AG10803 (cell line): ENCODE measurements at places on chromosomes 2 and 18.

GRCh38 chr2:153098073-153098472, 379.7 kb downstream of the ARL6IP6 start:
- no peak for DNase-seq

DNA sequence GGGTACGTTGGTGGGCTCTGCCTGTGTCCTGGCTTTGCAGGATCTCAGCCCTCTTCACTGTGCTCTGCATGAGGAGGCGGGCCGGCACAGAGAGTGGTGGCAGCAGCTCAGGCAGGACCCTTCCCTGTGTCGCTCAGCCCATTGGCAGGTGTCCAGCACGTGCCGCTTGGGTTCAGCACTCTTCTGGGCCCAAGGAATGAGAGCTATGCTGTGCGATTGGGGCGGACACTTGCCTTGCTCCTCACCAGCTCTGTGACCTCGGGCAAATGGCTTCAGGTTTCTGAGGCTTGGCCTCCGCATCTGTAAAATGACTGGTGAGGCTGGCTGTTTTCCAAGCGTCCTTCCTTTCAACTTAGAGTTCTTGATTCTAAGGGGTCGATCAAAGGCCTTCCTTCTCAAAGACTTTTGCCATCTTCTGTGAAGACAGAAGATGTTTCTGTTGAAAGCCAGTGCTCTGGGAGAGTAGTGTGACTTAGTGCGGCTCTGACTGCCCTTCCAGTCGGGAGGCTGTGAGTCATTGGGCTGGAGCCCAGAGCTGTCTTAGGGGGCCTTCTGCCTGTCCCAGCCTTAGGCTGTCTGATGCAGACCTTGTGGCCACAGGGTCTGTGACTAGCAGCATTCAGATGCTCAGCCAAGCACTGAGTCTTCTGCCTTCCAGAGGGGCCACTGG, 35.6 kb downstream of the GLI2 start:
- peak; percentile 85 for DNase-seq

- no peak for DNase-seq
Measured at GRCh38 chr18:50451100-50451842, 76.4 kb downstream of the SKA1 start.

- no peak for DNase-seq
Measured at GRCh38 chr2:142930835-142931398, 53.5 kb downstream of the KYNU start.

DNA sequence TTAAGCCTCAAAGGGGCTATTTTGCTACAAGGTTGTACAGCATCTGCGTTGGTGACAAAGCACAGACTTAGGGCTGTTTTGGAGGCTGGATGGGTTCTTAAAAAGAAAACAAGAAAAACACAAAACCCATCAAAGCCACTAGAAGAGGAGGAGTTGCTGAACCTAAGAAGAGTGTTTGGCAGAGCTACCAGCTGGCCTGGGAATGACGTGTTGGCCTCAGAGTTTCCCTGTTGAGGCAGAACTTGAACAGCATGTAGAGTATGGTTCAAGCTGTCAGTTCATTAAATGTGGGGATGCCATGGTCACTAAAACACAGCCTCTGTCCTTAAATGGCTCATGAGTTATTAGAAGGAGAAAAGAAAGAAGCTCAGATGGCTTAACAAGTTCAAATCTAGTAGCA, 162.5 kb downstream of the TTC32 start:
- peak; percentile 24 for DNase-seq

GRCh38 chr2:132978840-132979239, 308.8 kb upstream of the LYPD1 start:
- no peak for DNase-seq

GRCh38 chr2:16718576-16719484, 53.2 kb upstream of the CYRIA start:
- no peak for DNase-seq

DNA sequence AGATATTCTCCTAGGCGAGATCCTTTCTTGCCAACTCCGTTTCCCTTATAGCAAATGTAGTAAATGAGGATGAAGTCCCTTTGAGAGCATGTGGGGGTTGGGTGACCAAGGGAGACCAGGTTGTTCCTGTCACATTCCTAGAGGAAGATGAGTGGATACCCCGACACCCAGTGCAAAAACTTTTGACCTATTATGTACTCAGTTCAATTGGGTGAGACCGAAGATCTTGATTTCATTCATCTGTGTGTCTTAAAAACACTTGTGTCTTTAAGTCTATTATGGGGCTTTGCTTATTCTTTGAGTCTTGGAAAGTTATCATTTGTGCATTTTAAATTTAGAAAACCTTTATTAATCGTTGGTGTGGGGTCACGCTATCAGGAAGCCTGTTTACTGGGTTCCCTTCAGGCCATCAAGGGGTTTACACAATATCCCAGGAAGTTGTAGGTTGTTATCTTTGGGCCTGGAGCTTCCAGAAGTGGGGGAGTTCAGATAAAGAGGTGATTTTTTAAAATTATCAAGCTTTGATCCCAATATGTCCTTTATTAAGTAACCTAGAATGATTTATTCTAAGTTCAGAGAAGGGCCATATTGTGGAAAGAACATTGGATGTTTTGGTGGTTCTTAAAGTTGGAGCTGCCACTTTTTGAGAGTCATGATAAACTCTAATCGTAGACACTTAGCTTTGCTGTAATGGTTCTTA, 2.8 kb downstream of the RHOB start:
- no peak for DNase-seq

GRCh38 chr18:23204589-23205235, 69.4 kb downstream of the CABLES1 start:
- DNase-seq = peak; percentile 59

DNA sequence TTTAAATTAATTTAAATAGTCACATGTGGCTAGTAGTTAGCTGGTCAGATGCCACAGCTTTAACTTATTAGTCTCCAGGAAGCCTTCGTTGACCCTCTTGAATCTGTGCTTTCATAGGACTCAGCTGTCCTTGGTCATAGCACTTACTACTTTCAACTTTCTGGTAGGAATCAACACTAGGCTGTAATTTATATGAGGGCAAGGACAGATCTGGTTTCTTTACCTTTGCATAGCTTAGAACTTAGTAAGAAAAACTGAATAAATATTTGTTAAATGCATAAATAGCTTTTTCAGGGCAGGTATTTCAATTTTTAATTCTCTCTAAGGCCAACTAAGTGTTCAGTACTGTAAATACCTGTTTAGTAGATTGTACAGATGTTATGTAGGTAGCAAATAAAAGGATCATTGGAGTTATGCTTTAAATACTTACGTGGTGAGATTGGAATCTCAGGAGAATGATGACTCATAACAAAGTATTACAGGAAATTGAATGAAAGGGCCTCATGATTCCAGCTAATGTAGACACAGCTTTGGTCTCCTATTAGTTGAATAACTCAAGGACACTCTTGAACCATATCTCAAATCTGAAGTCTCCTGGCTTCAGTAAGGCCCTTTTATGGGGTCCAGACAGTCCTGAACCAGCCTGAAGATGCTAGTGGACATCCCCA, 2.6 kb downstream of the CLIP4 start:
- DNase-seq = peak; percentile 64

GRCh38 chr2:68060652-68061051, 2.2 kb downstream of the C1D start:
- no peak for DNase-seq

DNA sequence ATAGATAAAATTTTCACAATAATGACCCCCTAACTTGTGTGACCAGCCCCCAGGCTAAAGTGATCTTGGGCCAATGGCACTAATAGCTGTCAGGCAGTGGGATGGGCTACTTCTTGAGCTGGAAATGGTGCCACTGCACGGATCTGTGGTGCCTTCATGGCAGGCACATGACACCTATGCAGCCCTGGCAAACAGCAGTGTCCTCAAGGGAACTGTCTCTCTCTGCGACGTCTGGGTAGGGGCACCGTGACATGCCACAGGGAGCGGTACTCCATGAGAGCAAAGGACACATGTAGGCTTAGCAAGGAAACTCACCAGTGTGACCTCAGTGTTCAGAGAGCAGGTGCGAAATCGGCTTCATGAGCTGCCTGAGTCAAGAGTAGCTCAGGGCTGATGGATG, 161.7 kb upstream of the TWIST2 start:
- DNase-seq = no peak

DNA sequence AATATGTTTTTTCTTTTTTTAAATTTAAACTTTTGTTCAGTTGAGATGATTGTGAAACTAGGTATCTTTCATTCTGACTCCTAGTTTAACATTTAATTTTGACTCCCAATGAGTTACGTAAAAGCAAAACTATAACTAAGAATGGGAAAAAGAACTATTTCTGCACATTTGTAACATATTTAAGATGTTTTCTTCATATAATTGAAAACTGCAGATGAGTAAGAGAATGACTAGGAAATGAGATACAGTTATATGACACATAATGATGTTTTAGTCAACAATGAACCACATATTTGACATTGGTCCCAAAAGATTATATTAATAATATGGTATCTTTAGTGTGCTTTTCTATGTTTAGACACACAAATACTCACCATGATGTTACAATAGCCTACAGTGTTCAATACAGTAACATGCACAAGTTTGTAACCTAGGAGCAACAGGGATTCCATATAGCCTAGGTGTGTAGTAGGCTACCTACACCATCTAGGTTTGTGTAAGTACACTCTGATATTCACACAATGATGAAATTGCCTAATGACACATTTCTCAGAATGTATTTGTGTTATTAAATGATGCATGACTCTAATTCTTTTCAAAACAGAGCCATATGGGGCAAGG, 12.6 kb downstream of the ERMN start:
- peak; percentile 49 for DNase-seq

DNA sequence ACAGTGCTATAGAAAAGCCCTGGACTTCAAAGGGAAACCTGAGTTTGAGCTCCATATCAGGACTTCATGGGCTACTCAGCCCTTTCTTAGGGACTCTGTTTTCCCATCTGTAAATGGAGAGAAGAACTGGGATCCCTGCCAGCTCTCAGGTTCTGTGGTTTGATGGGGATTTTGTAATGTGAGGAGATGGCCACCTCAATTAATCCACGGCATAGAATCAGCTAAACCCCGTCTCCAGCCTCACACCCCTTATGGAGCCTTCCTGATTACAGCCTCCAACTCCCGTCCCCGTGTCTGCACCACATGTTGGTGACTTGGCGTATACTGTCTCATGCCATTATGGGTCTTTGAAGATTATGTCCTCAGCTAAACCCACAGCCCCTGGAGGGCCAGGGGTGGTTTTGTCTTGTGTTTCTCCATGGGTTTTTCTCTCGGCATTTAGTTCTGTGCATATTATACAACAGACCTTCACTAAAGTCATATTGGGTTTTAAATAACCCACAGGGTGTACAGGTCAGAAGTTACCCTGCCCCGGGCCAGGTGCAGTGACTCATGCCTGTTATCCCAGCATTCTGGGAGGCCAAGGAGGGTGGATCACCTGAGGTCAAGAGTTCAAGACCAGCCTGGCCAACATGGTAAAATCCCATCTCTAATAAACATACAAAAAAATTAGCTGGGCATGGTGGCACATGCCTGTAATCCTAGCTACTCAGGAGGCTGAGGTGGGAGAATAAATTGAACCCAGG, 63.8 kb upstream of the PPP1CB start:
- DNase-seq = no peak

DNA sequence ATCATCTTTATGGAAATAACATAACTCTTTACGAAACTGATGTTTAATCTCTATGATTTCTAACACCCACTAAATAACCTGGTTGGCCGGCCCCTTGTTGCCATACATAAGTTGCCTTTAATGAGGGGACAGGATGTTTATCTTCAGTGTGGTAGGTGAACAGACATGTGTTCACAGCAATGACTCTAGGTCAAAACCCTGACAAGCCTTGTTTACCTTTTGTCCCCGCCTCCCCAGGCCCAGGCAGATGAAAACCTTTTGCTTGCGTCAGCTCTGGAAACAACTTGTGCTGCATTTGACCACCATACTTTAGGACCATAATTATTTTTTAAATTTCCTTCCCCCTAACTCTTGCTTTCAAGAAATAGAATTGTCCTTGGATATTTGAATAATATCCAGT, 2.9 kb upstream of the DSG4 start:
- DNase-seq = no peak

DNA sequence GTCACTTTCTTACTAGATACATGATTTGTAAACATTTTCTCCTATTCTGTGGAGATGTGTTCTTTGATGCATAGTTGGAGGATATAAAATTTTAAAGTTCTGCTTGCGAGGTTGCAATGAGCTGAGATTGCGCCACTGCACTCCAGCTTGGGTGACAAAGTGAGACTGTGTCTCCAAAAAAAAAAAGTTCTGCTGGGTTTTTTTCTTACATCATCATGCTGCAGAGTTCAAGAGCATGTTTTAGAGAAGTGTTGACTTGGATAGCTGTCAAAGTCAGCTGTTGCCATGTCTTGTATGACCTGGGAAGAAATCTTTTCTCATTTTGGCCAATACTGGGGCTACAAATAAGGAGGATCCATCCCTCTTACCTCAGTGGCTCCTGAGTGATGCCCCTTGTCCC, 71.3 kb downstream of the UGGT1 start:
- DNase-seq = no peak

DNA sequence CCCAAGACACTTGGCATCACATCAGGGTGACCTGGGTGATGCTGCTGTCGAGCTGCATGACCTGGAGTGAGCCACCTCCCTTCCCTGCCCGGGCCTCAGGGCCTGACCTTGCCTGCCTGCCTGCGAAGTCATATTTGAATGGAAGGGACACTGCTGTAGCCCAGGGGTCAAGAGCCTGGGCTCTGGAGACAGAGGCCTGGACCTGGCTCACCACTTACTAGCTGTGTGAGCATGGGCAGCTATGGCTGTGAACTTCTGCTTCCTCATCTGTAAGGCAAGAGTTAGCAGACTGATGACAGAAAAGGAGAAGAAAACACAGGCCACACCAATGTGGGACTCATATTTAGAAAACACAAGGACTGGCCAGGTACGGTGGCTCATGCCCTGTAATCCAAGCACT, 118.7 kb downstream of the ZFP36L2 start:
- DNase-seq = no peak

DNA sequence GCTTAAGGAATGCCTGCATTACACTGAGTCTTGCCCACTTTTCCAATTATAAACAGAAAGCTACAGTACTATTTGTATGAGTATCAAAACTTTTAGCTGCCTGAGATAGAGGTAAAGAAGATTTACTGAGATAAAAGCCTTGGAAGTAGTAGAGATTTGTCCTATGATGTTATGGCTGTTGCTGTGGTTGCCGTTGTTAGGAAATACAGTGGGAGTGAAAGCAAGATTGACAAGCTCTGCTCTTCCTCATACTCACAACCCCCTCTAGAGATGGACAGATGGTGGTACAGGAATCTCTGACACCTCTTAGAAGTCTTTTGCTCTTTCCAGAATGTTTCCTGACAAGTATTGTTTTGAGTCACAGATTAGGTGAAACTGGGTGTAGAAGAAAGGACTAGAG, 242.5 kb downstream of the RPIA start:
- no peak for DNase-seq

GRCh38 chr2:153169609-153170008, 309.0 kb downstream of the RPRM start:
- no peak for DNase-seq

GRCh38 chr2:206480161-206480560, 36.8 kb downstream of the ADAM23 start:
- peak; percentile 29 for DNase-seq
